ENCODE measurements at places on chromosomes 12 and 14.

DNA sequence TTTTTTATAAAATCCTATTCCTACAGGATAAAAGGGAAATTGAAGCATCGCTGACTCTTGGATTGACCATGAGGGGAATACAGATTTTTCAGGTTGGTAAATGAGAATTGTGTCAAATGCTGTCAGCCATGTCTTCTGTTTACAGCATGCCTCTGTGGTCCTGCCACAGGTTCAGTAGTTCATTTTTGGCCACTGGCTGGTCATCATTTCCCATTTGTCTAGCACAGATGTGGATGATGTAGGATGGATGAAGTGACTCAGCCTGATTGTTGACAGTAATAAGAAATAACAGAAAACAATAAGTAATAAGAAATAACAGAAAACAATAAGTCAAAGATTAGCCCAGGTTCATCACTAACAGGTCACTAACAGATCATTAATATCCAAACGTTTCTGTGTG is 59.8 kb downstream of the FRMD6 start:
- H3K4me3 ChIP-seq, result no peak overlapping the region
- no peaks in the 10 kb centered on the region for H3K4me1 ChIP-seq
- no peak overlapping the region for H3K27ac ChIP-seq

GRCh38 chr12:79367032-79367589 is 323.7 kb downstream of the PAWR start:
- H3K27me3 ChIP-seq, result no peaks in the 10 kb centered on the region
- no peak for DNase-seq
- H3K27ac ChIP-seq, result no peak overlapping the region
- no peak overlapping the region for H3K4me3 ChIP-seq
- H3K4me1 ChIP-seq, result no peaks in the 10 kb centered on the region
- no peaks in the 10 kb centered on the region for H3K36me3 ChIP-seq

GRCh38 chr12:92063641-92064040 is 82.0 kb downstream of the BTG1 start:
- H3K4me3 ChIP-seq, result no peak overlapping the region
- no peaks in the 10 kb centered on the region for H3K27me3 ChIP-seq
- DNase-seq, result no peak
- H3K36me3 ChIP-seq, result no peaks in the 10 kb centered on the region

- H3K27me3 ChIP-seq, result no peaks in the 10 kb centered on the region
- no peak for DNase-seq
- H3K36me3 ChIP-seq, result no peaks in the 10 kb centered on the region
- H3K27ac ChIP-seq, result no peak overlapping the region
- H3K4me1 ChIP-seq, result peaks cover 25% of the 10 kb centered on the region
Measured at GRCh38 chr12:104750061-104750460, 208.0 kb downstream of the SLC41A2 start.

DNA sequence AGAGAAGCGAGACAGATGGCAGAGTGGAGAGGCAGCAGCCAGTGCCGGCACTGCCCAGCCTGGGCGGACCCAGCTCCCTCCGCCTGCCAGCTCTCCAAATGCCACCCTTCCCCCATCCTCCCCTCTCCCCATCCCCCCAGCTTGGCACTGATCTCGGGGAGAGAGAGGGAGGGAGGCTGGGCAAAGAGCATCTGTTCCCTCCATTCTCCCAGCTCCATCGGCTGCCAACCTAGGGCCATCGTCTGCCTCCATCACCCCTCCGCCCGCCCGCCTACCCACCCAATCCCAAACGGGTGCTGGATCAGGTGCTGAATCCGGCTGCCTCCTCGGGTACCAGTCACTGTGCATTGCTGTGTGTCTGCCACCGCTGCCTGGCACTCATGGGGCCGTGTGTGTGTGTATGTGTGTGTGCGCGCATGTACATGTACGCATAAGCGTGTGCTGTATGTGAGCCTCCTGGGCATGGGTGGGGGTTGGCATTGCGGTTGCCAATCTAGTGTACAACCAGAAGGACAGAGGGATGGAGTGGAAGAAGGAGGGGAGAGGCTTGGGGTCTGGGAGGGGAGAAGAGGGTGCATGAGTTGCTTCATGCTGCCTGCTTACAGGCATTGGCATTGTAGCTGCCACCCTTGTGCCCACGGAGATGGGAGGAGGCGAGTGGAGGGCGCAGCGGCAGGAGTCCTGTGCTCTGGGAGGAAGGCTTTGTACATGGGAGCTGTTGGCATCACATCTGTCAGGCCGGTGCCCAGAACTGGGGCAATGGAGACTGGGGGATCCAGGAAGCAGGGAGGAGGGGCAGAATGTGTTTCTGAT is 38.4 kb downstream of the ZFHX2 start:
- no peak overlapping the region for H3K27ac ChIP-seq
- no peaks in the 10 kb centered on the region for H3K36me3 ChIP-seq
- DNase-seq, result no peak
- H3K4me3 ChIP-seq, result no peak overlapping the region
- no peaks in the 10 kb centered on the region for H3K27me3 ChIP-seq

DNA sequence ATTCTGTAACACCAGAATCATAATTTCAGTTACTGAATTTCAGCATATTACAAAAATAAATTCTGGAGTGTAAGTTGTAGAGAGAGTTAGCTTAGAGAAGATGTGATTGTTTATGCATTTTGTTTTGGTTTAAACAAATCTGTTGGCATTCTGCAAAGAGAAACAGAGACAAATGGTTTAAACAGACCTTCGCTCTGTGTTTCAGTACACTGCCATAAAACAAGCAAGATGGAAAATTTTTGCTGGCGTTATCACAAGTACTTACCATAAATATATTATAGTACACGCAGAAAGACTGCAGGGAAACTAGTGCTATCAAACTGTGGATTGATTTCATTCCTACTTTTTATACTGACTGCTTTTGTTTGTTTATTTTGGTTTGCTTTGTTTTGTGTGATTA is 850.3 kb upstream of the FOXG1 start:
- no peaks in the 10 kb centered on the region for H3K27me3 ChIP-seq
- H3K27ac ChIP-seq, result no peak overlapping the region
- DNase-seq, result no peak
- H3K36me3 ChIP-seq, result no peaks in the 10 kb centered on the region
- H3K4me1 ChIP-seq, result no peaks in the 10 kb centered on the region
